ENCODE measurements at places on chromosomes 13 and 19. TPM values are rescaled to one million over a fixed set of nuclear protein-coding genes. Genes with fewer than 3 reads are reported as not detected.

The ANO8 gene
- total RNA-seq, result 7.8 TPM

The SLC5A5 gene
- not detected for total RNA-seq

The FSD1 gene
- total RNA-seq, result 7.8 TPM

The TNPO2 gene
- 71.6 TPM for total RNA-seq

The GSX1 gene
- not detected for total RNA-seq

The USHBP1 gene
- total RNA-seq, result 0.07 TPM

The HS6ST3 gene
- total RNA-seq, result 1.4 TPM

The TMEM221 gene
- total RNA-seq, result 0.20 TPM

The CD209 gene
- not detected for total RNA-seq

The ADAT3 gene
- total RNA-seq, result 2.5 TPM

The OR7A17 gene
- total RNA-seq, result not detected

The STXBP2 gene
- 14.9 TPM for total RNA-seq

The ADAMTSL5 gene
- 4.6 TPM for total RNA-seq

The FCGBP gene
- total RNA-seq, result 4.8 TPM

The ADGRE3 gene
- not detected for total RNA-seq

The ZSCAN4 gene
- not detected for total RNA-seq

The GFY gene
- total RNA-seq, result not detected

The CDC42EP5 gene
- total RNA-seq, result 17.4 TPM

The NLRP7 gene
- total RNA-seq, result not detected

The TEKTIP1 gene
- not detected for total RNA-seq

The ZNF541 gene
- 0.07 TPM for total RNA-seq

The KASH5 gene
- total RNA-seq, result not detected

The AXL gene
- total RNA-seq, result 448 TPM

The PEAK3 gene
- total RNA-seq, result not detected

The CGB8 gene
- total RNA-seq, result not detected

The FFAR1 gene
- not detected for total RNA-seq

The SLC25A41 gene
- total RNA-seq, result 0.07 TPM
